Karpas-422 (cell line): ENCODE measurements at places on chromosomes 7 and 10. TPM values are rescaled to one million over a fixed set of nuclear protein-coding genes. Genes with fewer than 3 reads are reported as not detected.

- DNase-seq: no peak
These were observed 274.0 kb downstream of the CSTF2T start for GRCh38 chr10:51425431-51425830.

DNA sequence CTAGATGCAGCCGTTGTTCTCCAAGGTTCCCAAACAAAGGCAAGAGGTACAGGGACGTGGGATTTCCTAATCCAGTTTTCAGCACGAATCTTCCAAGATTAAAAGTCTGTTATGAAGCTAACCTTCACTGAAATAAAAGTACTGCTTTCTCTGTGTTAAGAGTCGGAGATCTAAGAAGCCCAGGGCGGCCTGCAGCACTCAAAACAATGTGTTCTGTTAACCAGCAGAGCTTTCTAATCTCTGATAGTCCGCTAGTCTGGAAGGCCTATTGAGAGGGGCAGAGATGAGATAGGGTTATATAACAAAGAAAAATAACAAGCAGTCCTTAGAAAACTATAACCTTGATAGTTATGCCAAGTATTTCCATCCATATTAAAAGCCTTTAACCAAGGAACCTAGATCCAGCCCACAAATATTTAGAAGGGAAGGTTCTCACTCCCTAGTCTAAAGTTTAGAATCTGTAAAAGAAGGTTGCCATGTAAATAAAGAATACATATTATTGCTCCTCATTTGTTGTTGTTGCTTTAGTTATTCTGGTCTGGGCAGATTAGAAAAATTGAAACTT lies 106.3 kb upstream of the SVIL start:
- DNase-seq: no peak

GRCh38 chr7:91347290-91347689 lies 83.1 kb downstream of the FZD1 start:
- no peak for DNase-seq

DNA sequence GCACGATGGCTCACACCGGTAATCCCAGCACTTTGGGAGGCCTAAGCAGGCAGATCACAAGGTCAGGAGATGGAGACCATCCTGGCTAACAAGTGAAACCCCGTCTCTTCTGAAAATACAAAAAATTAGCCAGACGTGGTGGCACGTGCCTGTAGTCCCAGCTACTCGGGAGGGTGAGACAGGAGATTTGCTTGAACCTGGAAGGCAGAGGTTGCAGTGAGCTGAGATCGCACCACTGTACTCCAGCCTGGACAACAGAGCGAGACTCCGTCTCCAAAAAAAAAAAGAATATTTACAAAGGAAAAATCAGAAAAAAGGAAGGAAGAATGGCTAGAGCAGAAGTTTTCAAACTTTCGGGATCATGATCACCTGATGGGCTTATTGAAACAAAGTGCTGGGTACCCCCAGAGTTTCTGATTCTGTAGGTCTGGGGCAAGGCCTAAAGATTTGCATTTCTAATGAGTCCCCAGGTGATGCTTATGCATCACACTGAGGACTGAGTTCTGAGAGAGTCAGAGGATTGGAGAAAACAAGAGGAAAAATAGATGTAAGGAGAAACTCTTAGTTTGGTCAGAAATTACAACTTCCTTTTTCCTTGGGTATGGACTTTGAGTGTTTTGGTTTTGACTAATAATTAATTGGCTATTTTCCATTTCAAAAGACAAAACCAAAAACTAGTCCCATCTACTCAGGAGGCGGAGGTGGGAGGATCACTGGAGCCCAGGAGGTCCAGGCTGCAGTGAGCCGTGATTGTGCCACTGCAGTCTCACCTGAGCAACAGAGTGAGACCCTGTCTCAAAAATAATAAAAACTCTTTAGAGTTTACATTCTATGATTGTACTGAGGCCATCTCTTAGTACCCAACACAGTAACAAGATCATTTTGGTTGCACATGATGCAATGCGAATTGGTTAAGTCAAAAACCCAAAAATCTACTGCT lies 14.4 kb downstream of the MARCHF5 start:
- no peak for DNase-seq

GRCh38 chr7:102012941-102013461 lies 195.6 kb downstream of the CUX1 start:
- no peak for DNase-seq

DNA sequence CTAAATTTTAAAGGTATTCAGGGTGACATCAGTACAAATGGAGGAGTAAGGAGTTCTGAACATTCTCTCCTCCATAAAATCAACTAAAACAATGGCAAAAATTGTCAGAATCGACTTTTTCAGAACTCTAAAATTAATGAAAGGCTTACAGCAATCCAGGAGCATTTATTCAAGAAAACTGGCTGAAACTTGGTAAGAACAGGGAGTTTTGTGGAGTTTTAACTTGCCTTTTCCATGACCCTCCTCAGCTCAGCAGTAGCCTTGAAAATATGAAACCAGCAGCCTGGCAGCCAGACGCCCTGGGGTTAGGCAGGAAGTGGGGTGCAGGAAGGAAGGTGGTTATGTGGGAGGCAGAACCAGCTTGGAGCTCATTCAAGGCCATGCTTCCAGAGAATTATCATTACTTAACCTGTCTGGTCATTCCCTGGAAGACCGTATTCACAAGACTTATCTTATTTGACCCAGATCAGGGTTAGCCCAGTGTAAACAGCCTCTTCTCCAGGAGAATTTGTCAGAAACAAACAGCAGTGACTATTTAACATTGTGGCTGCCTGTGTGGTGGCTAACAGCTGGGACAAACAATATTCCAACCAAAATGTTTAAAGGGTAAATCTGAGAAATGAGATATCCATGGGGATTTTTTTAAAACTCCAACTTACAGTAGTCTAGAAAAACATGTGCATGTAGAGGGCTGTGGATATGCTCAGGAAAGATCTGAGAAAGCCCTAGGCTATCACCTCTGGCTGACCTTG lies 75.7 kb upstream of the MACROH2A2 start:
- no peak for DNase-seq

DNA sequence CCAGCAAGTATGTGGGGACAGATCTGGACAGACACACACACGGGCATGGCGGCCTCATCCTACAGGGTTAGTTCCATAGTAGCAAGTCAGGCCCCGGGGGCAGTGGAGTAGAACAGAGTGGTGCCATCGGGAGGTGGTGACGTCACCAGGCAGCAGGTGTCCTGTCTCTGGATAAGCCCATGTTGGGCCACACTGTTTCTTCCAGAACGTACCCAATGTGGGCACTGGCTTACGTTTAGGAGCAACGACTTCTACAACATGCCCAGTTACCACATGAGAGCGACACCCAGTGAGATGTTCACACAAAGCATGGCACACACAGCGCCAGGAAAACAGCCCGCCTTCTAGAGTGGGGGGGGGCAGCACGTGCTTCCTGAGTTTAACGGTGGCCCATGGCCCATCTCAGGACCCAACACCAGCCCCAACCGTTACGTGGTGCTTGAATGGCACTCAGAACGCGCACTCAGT lies 67.8 kb downstream of the CTBP2 start:
- DNase-seq: no peak

Gene PLEKHS1
- not detected in 2 replicates for total RNA-seq

Gene NEUROG3
- not detected in 2 replicates for total RNA-seq
